Stimulated activated CD8-positive, alpha-beta memory T cell treated with anti-CD3 and anti-CD28 coated beads, Interleukin-7, amount 100 ng/mL, for 24 hours (primary cell): ENCODE measurements at places on chromosomes 7 and 10.
A peak's percentile ranks its signal among the peaks of the same experiment; 100 is the strongest.

DNA sequence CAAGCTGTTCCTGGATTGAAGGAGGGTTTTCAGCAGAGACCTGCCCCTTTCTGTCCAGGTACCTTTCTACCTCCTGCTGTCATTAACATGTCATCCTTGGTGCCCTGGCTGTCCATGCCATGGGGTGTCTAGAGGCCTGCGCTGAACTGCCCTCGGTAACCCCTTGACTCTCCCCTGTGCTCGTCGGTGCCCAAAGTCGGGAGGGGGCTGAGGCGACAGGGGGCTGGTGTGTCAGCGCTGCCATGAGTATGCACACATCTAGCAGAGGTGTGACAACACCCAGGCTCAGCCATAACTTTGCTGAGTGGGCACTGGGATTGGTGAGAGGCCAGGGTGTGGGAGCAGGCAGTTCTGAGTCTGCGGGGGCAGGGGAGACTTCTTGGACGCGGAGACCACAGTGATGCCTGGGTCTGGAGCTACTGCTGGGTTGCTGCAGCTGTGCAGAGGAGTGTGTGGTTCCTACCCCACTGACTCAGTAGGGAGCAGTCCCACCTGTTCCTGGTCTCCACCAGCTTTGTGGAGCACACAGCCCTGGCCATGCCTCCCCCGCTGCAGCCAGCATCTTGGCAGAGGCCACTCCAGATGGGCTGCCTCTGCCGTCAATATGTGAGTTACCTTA lies 376.2 kb upstream of the SEMA3C start:
- DNase-seq: no peak

GRCh38 chr10:97399843-97400545 lies 1.1 kb downstream of the RRP12 start:
- no peak for DNase-seq

DNA sequence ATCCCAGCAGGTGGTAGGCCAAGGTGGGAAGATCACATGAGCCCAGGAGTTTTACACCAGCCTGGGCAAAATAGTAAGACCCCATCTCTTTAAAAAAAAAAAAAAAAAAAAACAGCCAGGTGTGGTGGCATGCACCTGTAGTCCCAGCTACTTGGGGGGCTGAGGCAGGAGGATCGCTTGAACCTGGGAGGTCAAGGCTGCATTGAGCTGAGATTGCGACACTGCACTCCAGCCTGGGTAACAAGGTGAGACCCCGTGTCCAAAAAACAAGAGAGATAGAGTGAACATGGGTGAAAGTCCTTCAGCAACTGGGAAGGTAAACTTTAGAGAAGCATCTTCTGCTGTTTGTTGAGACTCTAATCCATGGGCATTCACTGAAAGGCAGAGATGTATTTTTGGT lies 6.3 kb upstream of the LAMTOR4 start:
- no peak for DNase-seq

GRCh38 chr7:45677311-45677900 lies 103.2 kb downstream of the ADCY1 start:
- DNase-seq: no peak

GRCh38 chr10:115580239-115580638 lies 487.1 kb downstream of the ATRNL1 start:
- DNase-seq: no peak

DNA sequence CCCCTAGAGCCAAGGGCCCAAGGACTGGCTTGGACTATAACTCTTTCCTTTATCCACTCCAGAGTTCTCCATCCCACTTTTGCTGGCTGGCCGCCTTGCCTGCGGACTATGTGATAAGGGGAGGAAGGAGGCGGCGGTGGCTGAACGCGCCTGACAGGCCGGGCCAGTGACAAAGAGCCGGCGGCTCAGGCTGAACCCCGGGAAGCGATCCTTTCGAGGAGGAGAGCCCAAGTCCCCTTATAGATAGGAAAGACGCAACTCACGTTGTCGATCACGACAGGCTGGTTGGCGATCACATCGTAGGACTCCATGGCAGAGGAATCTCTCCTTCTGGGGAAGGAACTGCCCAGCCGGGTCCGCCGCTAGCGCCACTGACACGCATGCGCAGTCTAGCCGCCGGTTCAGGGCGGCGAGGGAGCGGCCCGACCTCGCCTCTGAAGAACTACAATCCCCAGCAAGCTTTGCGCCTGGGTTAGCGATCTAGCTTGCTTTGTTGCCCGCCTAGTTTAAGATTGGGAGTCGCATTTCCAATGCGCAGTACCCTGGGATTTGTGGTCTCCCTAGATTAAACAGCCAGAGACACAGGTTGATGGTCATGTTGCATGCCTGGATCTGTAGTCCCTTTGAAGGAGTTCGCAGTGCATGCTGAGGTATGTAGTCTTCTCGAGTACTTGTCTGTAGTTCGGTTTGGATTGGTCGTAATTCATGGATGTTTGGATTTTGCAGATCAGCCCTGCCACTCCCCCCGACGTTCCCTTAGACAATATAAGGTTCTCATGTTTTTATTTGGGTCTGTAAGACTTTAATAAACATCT lies at the start of gene ACTR1A:
Gene ACTR1A (minus strand): TSS at position 376 of the 815 bp plus-strand sequence. CDS start 65 bp downstream, at position 311.
- DNase-seq: peak; percentile 87

DNA sequence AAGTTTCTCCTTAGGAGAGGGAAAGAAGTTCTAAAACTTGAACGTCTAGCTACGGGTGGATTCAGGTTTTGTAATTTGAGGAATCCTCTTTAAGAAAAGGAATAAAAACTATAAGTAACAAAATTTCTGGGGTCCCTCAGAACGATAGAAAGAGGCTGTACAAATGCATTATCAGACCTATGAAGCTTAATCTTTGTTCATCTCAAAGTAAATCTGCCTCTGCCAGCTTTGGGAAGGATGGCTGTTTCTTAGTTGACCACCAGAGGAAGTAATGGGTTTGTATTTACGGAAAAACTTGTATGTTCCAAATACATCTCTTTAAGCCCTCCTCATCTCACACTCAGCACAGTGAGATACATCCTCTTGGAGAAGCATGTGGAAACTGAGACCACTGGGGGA lies 864 bp downstream of the PSTK start:
- no peak for DNase-seq

DNA sequence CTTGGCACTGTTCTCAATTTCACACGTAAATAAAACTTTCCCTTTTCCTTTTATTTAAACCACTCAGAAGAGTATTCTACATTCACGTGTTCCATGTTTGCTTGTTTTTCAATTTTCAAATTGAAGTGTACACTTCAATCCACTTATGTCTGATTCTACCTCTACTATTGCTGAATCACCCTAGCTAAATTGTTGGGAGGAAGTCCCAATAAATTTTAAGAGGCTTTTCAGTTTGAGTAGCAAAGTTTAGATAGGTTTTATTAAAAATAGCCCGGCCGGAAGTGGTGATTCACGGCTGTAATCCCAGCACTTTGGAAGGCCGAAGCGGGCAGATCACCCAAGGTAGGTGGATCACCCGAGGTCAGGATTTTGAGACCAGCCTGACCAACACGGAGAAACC lies 1414.7 kb upstream of the CELF2 start:
- DNase-seq: no peak

DNA sequence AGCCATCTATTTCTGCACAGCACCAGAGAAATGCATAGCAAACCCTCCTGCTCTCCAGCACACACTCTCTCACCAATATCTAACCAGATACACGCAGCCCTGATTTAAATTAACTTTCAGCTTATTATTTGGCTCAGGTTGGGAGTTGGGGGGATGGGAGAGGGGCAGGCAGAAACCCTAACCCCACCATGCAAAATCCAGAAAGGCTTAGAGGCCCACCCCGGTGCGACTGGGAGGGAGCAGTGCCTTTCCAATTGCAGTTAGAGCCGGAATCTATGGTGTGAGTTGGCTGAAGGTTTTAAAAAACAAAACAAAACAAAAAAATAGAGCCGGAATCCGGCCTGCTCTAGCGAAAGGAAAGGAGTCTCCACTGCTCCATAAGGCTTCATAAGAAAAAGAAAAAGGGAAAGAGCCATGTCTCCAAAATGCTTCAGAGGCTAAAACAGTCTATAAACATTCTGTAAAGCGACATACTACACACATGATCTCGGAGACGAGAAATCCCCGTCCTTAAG lies 2.9 kb downstream of the IGF2BP3 start:
- DNase-seq: no peak

- no peak for DNase-seq
Measured at GRCh38 chr7:150631084-150631826, 930 bp downstream of the GIMAP6 start.

GRCh38 chr7:27930910-27931476 lies 191.0 kb downstream of the TAX1BP1 start:
- DNase-seq: no peak

GRCh38 chr10:89235073-89235798 lies 16.3 kb downstream of the LIPA start:
- DNase-seq: no peak

- no peak for DNase-seq
Measured at GRCh38 chr7:77866786-77867536, 68.4 kb downstream of the PHTF2 start.

DNA sequence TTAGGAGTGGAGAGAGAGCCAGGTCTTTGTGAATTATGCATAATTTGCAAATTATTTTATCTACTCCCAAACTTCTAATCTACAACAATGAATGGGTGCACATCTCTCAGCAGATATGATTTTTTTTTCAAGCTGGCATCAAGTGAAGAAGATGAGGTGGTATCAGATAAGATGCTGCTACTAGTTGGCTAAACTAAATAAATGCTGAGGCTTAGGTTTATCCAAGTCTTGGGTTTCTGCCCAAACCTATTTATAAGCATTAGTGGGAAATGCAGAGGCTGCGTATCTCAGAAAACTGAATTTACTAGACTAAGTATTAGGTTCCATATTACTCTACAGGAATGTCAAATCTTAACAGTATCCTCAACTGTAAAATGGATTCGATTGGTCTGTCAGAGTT lies 703.0 kb upstream of the CELF2 start:
- DNase-seq: no peak

DNA sequence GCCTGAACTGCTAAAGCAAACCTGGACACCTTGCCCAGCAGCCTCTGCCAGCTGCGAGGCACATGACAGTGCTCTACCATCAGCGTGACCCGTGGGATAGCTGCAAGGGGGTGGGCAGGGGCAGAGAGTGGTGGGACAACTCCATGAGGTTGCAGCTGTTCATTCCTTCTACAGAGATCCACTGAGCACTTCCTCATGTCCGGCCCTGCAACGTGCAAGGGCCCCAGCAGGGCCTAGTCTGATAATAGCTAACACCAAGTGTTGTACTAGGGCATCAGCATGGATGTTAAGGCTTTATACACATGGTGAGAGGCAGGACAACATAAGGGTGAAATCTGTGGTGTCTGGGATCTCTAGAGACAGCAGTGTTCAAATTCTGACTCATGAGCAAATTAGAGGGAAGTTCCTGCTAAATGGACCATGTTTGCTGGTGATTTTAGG lies 14.3 kb downstream of the NOD1 start:
- DNase-seq: no peak

DNA sequence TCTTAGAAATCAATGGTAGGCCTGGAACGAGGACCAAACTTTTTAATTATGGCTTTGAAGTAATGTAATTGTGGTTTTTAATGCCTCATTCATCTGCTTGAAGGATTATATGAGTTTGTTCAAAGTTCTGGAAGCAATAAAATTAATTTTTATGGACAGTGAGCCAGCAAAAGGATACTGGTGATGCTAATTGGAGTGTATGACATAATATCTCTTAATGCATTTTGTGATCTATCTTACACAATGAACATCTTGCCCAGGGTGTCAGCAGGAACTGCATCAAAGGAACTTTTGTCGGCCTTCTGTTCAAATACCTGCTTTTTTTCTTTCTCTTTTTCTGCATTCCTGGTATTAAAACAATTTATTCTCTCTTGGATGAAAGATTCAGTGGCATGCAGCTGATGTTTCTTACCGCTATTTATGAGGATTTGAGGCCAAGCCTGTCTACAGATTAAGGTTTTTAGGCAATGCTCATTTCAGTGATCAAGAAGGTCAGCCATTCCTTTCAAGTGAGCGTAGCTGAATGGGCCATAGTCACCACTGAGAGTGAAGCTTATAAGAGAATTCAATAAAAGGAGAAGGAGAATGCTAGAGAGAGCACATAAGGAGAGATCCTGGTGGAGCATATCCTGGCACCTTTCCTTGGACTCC lies 974.8 kb downstream of the SORCS3 start:
- DNase-seq: no peak

- DNase-seq: no peak
Measured at GRCh38 chr7:102146122-102146521, 140.5 kb upstream of the SH2B2 start.

DNA sequence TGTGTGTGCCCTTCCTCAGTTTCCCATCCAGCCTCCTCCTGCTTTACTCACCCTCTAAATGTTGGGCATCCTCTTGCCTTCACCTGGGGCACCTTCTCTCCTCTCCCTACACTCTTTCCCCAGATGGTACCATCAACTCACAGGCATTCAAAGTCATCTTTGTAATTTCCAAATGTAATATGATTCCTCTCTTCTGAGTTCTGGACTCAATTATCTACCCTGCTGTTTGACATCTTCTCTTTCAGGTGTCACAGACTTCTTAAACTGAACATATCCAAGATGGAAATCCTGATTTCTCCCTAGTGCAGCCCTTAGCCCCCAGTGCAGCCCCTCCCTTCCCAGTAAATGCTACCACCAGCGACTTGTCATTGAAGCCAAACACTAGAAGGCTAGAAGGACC lies 422.8 kb downstream of the KCNMA1 start:
- no peak for DNase-seq

DNA sequence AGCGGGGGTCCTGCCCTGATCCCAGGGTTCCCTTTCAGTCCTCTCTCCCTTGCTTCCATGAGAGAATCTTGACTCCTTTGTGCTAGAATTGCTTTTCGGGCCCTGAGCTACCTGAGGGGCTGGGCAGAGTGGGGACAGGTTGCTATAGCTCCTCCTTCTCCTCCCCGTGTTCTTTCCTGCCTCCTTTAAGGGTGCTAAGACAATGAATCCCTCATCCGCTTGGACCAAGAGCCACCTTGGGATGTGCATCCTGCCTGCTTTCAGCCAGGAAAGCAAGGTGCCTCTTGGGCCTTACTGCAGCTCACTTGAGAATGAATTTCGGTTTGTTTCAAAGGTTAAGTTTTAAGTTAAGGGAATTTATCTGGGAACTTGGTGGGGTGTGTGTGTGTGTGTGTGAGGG lies 53.6 kb downstream of the ADRA2A start:
- DNase-seq: no peak
